Hindlimb muscle (tissue), 1 donor: ENCODE measurements at places on chromosomes 12 and 14.

DNA sequence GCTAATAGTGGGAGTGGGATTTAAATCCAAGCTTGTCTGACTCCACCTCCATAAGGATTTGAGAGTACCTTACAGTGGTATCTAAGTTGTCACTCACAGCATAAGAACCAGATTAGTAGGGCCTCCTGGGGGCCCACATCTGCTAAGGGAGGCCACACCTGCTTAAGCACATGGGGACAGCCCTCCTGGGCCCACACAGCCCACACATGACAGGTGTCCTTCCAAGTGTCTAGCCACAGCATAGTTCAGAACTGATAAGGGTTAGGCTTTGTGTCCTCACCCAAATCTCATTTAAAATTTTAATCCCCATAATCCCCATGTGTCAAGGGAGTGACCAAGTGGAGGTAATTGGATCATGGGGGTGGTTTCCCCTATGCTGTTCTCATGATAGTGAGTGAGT is 186.0 kb upstream of the HMGA2 start:
- no peak for DNase-seq

DNA sequence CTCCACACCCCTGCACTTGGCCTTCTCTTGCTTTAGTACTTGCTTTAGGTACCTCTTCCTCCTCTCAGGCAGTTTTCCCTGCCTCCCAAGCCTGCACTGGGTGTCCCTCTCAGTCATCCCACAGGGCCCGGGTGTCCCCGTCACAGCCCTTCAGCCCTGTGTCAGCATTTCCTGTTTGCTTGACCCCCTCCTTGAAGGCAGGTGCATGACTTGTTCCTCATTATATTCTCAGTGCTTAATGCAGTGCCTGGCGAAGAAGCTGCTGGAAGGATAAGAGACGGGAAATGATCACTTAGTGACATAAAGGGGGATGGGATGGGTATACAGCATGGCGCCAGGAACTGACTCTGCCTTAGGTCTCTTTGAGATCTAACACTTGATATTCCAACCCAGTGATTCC is 61.5 kb downstream of the IQSEC3 start:
- DNase-seq: no peak

- no peak for DNase-seq
Measured at GRCh38 chr12:4960030-4960429, 50.3 kb downstream of the KCNA1 start.

DNA sequence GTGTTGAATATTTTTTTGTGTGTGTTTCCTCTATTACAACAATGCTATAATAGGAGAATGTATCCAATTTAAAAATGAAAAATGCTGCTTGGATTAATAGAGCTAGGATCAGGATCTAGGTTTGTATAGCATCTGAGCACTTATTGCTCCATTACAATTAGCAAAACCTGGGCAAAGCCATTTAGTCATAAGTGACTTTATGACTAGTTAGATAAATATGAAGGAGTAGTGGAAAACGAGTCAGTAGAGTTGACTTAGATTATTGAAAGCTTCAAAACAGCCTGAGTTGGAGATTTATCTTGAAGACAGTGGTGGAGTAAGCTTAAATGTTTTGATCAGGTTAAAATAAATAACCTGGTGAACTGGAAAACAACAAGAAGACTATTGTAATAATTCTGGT is 2.8 kb downstream of the MED21 start:
- DNase-seq: no peak
